ENCODE measurements at places on chromosomes 1 and 21.

DNA sequence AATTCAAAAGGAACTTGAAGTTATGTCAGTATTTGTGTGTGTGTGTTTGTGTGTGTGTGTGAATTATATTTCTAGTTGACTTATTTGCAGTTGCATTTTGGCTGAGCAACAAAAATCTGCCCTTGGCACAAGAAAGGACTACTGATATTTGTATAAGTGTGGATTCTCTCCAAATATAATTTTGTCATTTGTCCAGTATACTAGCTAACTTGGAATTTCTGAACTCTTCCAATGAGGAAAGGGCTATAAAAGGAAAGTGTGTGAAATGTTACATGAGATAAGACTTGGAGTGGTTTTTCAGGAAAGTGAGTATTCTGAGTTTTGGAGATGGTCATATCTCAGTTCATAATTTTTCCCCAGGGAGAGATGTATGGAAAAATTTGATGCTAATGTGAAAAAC is 1384.1 kb upstream of the B3GALT2 start:
- DNase-seq, result no peak

- DNase-seq, result no peak
Measured at GRCh38 chr1:15329104-15329820, 80.4 kb upstream of the EFHD2 start.

GRCh38 chr1:99843760-99844159 is 6.4 kb upstream of the AGL start:
- no peak for DNase-seq

GRCh38 chr21:35156293-35157278 is 107.5 kb upstream of the RUNX1 start:
- DNase-seq, result no peak
